ENCODE measurements at places on chromosomes 5 and 9.

DNA sequence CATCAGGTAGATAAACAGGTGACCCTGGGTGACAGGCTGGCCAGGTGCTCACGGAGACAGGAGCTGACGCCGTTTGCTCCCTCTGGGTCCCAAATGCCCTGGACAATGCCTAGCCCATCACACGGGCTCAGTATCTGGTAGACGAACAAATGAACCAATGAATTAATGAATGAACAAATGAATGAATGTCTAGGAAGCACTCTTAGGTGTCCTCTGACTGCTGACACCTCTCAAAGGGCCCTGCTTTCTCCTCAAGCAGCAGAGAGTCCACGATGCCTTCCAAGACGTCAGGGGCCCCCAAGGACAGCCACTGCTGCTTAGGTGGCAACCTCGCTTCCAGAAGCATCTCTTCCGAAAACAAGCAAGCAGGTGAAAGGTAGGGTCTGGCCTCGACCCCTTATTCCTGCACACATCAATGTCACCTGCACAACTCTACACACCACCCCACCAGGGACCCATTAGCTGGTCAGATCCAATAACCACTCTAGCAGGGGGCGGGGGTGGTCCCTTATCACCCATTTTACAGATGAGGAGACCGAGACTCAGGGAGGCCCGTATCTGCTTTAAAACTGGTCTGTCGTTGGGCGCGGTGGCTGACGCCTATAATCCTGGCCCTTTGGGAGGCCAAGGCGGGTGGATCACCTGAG, 45.2 kb downstream of the VAV2 start:
- no peak for DNase-seq

GRCh38 chr5:125180231-125180829, 433.9 kb upstream of the ZNF608 start:
- DNase-seq: no peak

DNA sequence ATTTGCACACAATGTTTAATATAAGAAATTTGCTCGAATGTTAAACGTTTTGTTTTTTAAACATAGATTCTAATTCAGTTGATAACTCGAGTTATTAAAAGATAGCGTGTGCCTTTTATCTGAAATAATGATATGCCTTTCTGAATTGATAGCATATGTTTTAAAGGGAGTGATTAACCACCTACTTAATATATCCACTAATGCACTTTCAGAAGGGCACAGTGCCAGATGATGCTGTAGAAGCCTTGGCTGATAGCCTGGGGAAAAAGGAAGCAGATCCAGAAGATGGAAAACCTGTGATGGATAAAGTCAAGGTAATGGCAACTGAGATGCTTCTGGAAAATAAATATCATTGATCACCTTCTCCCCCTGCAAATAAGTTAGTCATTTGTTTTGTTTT, 53.9 kb downstream of the ERAP1 start:
- DNase-seq: no peak

GRCh38 chr5:59256331-59256730, 637.2 kb downstream of the PDE4D start:
- no peak for DNase-seq

GRCh38 chr5:76799588-76799987, 19.2 kb upstream of the F2RL1 start:
- no peak for DNase-seq

DNA sequence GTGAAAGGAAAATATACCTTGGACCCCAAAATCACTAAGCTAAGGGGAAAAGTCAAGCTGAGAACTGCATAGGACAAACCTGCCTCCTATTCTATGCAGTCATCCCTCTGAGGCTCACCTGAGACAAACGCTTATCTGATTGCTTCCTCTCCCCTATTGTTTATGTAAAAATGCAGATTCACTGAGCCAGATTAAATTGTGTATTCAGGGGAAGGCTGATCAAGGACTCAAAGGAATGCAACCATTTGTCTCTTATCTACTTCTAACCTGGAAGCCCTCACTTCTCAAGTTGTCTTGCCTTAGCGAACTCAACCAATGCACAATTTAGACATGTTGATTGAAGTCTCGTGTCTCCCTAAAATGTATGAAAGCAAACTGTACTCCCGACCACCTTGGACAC, 13.3 kb downstream of the SPARC start:
- no peak for DNase-seq

GRCh38 chr9:89079391-89079790, 88.1 kb downstream of the S1PR3 start:
- no peak for DNase-seq

DNA sequence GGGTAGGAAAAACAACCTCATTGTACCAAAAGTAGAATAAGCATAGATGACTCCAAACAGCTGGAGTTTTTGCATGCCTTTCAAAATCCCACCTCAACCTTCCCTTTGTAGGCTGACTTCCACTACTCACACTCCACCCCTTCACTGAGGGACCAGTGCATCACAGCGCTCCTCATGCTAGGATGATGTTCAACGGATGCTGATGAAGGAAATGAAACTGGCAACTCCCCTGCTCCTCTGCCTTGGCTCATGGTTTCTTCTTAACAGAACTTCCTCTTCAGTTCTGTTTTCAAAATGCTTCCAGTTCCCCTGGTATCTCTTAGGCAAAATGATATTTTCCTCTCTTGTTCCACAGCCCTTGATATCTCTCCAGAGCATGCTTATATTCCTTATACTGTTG, 29.0 kb downstream of the LIFR start:
- DNase-seq: no peak

DNA sequence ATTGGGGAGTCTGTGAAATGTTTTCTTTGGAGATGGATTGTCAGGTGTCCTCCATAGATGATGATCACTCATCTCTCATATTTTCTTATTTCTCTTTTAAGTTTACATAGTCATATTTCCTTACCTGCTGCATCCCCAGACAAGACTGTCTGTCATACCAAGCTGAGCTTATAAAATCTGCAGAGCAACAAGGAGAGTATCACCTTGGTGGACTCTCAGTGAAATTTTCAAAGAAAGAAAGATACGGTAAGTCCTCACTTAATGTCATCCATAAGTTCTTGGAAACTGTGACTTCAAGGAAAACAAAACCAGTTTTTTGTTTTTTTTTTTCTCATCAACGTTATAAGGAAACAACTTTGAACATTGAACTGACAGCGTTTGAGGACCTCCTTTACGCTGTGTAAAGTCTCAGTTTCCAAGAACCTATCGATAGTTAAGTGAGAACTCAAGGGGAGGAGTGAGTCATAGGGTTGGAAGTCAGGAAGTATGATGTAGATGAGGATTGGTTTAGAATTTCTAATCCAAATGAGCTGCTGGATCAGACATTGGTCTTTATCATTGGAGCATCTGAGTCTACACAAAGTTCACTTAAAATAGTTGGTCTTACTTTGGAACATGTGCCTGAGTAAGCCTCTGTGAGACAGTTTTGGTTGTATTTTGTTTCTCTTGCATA, 45.5 kb downstream of the SPIN1 start:
- no peak for DNase-seq

DNA sequence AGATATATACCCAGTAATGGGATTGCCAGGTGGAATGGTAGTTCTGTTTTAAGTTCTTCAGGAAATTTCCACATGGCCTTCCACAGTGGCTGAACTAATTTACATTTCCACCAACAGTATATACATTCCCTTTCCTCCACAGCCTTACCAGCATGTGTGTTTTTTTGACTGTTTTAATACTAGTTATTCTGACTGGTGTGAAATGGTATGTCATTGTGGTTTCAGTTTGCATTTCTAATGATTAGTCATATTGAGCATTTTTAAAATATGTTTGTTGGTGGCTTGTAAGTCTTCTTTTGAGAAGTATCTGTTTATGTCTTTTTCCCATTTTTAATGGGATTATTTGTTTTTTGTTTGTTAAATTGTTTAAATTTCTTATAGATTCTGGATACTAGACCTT, 208.9 kb downstream of the CFAP90 start:
- DNase-seq: no peak

GRCh38 chr9:88593537-88594185, 58.7 kb downstream of the NXNL2 start:
- DNase-seq: peak; percentile 60
